ENCODE measurements at places on chromosomes 4 and X.

DNA sequence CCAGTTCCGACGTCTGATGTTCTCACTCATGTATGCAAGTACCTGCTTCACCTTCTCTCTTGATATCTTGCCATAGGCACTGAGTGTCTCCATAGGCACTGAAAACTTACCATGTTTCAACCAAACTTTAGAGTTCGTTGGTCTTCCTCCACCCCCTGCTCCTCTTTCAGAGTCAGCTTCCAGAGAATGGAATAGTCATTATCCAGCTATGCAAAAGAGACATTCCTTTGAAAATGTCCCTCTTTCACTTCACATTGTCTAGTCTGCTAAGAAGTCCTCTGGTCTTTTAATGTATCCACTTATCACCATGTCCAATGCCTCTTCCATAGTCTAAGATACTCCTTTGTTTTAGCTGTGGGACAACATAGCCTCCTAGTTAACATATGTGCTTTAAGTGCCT lies 566.0 kb upstream of the TENM3 start:
- no peak for DNase-seq

DNA sequence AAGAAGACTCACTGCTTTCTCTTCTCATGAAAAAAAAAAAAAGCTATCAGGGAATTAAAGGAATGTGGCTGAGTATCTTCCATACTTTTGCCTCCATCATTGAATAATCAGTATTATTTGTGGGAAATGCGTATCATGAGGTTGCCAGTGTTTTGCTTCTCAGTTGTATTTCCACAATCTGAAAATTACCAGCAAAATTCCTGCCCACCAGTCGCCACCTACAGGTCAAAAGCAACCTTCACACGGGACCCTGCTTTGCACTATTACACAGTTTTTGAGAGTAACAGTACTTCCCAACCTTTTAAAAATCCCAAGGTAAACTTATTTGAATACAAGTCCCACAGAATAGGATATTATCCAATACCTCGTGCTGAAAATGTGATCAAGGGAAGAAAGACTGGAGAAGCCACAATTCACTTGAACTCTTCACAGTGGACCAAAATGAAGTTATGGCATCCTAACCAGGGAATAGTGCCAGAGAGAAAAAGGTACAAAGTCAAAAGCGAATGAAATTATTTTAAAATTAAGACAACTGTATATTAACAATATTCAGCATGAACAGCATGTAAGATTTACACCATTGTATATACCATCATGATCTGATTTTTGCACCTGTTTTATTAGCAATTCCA lies 30.4 kb downstream of the PGRMC1 start:
- no peak for DNase-seq

DNA sequence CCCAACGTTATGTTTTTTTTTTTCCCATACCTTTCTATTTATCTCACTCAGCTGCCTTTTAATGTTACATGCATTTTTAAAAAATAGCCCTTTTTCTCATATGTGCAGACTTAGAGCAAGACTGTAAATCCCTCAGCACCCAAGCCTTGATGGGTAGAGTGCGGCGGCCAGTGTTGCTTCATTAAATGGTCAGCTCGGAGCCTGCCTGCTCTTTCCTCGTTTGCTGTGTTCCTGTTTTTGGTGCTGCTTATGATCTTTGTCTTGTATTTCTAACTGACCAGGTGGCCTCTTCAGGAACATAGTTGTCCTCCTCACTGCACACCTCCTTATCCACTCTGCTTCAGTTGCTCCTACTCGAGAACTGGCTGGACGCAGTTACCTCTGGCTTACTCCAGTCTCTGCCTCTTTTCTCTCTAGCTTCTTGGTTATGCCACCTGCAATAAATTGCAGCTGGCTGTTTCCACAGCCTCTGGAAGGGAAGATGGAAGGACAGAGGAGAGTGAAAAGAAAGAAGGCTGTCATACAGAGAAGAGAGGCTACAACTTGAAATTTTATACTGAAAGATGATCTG lies 10.7 kb downstream of the RBPJ start:
- DNase-seq: no peak

DNA sequence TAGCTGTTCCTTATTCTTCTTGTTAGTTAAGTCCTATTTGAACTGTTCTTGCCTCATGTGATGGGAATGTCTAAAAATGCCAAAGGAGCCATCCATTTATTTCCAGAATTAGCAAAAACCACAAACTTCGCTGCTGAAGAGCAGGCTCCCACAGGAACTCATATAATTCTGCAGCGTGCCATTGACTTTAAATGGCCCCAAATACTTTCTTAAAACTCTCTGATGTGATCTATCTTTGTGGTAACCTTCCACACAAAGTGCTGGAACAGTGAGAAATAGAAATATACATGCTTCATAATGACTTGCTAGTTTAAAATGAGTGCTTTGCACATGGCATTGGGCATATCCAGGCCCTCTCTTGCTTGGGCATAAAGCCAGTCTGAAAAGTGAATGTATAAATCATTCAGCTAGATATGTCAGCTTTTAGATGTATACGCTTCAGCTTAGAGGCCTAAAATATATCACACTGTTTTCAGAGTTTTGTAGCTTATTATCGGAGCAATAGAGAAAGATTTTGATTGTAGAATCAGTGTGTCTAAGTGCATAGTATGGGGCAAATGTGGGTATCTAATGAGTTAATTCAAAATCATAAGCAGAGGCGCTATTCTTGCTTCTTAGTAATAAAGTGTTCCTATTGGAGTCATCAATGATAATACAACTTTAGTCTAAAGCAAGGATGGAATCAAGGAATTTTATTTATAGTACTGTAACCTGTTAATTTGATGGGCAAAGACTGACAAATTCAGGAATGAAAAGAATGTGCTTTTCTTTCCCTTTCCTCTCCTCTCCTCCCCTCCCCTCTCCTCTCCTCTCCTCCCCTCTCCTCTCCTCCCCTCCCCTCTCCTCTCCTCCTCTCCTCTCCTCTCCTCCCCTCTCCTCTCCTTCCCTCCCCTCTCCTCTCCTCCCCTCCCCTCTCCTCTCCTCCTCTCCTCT lies 392.2 kb upstream of the ZFP42 start:
- no peak for DNase-seq

DNA sequence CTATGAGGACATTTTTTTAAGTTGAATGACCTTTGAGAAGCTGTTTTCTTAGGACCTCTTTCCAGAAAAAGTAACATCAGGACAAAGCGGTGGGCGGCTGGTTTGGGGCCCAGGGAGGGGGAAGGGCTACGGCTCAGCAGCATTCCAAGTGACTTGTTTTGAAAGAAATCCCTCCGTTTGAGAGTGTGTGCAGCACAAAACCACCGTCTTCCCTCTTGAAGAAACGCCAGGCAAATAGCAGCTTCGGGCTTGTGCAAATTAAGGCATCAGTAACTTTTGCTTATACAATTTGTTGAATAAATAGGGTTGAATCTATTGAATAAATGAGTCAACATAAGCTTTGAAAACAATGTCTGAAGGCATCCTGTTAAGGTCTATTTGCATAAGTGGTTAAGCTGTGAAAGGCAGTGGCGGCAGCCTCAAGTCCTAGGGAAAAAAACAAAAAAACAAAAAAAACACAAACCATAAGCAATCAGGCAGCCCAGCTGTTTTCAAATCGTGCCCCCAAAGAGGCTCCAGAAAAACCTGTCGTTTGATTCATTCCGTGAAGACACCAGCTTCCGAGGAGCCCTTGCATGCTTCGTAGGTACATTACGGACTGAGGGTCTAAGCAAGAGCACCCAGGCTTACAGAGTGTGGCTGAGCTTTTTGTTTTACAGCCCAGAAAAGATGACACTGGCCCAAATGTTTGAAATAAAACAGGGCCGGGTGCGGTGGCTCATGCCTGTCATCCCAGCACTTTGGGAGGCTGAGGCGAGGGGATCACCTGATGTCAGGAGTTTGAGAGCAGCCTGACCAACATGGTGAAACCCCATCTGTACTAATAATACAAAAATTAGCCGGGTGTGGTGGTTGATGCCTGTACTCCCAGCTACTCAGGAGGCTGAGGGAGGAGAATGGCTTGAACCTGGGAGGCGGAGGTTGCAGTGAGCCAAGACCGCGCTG lies 103.7 kb downstream of the CRLF2 start:
- no peak for DNase-seq

DNA sequence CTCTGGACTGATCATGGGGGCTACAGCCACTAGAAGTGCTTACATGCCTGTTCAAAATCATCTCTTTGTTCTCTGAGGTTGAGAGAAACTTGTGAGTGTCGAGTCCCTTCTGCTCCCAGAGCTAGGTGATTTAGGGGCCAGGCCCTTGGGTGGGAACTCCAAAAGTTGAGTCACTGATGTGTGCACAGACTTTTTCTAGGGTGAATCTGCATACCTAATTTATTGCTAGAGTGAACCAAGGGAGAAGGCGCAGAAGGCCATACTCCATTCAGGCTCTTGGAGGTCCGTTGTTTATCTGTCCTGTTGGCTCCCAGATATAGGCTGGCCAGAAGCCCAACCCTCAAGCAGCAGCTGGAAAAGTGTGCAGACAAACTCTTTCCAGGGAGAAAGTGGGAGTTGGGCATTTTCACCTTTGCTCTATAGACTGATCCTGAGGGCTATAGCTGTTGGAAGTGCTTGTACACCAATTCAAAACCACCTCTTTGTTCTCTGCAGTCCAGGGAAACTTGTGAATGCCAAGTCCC lies 80.8 kb upstream of the ARX start:
- DNase-seq: no peak

DNA sequence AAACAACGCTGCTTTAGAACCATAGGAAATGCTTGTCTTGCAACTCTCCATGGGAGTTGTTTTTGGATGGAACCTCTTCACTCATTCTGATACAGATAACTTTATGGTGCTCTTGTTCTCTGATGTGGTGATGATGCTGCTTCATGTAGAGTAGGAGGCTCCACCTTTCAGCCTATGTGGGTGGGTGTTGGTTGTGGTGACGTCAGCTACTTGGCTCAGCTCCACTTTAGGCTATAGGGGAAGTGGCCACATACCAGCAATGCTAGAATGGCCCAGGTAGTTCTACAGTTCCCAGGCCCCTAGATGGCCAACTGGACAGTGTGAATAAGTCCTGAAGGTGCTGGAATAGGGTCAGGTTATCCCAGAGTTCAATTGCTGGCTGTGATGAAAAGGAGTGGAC lies 192.1 kb downstream of the TBX22 start:
- no peak for DNase-seq

GRCh38 chr4:165621983-165622382 lies 243.2 kb downstream of the CPE start:
- DNase-seq: no peak

DNA sequence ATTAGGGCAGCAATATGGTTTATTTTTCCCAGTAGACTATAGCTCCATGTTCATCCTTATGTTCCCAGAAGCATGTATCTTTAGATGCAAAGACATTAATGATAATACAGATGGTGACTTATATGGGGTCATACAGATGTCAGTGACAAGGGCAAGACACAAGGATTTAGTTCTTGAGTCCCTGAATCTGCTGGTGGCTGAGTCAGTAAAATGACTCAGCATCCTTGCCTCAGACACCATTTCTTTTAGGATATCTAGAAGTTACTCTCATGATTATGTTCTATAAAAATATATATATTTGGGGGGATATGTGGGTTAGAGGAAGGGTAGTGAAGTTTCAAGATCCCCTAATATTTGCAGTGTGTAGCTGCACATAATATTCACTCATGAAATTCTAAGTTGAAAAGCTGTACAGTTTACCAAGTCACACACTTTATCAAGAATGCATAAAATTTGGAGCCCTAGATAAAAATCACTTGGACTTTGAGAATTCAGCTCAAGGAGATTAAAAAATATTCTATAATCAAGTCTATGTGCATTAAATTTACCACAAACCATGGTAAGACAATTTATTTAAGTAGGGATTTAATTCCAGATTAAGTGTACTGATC lies 101.9 kb downstream of the LNX1 start:
- DNase-seq: no peak

DNA sequence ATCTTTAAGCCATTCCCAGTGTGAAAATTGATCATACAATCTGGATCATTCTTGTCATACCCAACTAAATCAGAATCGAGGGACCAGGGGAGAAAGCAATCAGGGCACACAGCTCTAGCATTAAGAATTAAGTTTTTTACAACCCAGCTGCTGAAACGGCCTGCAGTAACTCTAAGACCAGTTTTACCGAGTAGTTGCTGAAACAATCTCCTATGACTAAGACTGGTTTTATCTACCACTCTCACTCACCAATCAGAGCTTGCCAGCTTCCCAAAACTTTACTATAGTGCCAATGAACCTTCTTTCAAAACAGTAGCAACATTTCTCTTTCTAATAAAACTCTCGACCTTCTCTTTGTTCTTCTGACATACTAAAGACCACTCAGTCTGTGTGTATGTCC lies 2.8 kb upstream of the SAP30 start:
- no peak for DNase-seq

DNA sequence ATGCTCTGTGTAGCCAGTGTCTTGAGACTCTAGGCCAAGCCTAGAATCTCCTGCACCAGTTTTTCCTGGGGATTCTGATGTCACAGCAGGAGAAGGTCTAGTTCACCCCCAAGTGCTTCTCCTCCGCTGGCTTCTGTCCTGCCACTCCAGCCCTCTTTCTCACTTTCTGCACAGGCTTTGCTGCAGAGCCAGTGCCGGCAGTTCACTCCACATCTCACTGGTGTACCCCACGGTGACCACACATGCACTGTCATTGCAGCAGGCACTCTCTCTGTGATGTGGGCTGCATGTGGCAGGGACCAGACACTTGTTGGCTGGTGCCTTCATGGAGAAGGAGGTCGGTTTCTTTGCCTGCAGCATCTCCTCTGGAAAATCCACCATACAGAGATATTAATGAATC lies 643.8 kb upstream of the GALNTL6 start:
- no peak for DNase-seq

- no peak for DNase-seq
Measured at GRCh38 chr4:10981576-10981975, 297.0 kb upstream of the CLNK start.

DNA sequence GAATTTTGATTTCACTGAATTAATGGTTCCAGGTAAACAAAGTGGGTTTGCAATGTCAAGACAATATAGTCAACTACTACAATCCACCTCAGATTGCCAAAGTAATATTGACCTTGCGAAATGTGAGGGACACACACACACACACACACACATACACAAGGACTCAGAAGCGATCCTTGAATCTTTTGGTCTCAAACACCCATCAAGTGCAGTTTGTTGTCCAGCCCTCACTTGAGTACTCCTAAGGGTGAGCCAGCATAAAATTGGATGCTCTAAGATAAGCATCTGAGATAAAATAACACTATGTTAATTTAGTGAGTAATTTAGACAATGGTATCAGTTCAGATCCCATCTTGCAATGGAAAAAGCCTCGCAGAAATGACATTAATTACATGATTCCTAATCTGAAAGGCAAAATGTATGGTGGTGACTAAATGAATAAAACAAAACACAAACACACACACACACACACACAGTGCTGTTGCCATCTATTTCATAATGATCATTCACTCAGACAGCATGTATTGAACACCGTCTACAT lies 102.5 kb downstream of the RASL11B start:
- DNase-seq: no peak

- no peak for DNase-seq
Measured at GRCh38 chr4:86043755-86044592, 315.9 kb downstream of the MAPK10 start.

GRCh38 chrX:150363561-150364346 lies 637 bp downstream of the MAMLD1 start:
- no peak for DNase-seq

GRCh38 chr4:140603286-140603685 lies 34.5 kb upstream of the UCP1 start:
- DNase-seq: no peak
